Stimulated activated CD4-positive, alpha-beta T cell treated with anti-CD3 and anti-CD28 coated beads, Interleukin-12 subunit alpha, Interleukin-12 subunit beta, amount 100 ng/mL, for 48 hours (primary cell): ENCODE measurements at places on chromosomes 2 and 18.

DNA sequence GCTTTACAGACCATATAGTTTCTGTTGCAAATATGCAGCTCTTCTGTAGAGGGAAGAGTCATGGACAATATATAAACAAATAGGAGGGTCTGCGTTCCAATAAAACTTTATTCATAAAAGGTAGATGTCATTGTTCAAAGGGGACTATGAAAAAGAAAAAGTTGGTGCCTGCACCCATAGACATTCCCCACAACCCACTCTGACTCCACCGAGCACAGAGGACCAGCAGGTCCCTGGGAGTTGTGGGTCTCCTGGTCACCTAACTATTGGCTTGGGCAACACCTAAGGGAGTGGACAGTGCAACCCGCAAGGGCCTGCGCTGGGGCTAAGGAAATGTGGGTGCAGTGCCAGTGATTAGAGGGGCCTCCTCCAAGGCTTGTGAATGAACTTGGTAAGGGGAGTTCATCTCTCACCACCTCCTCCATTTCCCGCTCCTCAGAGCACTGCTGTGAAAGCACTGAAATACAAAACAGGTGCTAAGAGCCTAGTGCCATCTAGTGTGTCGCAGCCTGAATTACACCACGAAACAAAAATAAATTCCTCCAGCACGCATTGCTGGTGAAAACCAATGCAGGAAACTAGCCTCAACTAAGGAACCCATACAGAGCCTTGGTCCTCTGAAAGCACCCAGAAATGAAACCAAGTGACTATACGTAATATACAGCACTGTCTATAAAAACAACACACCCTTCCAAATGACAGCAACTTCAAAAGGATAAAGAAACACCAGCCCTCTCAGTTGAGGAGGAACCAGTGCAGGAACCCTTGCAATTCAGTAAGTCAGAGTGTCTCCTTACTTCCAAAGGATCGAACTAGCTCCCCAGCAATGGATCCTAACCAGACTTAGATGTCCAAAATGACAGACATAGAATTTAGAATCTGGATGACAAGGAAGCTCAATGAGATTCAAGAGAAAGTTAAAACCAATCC is 166.6 kb downstream of the RNF144A start:
- no peak for DNase-seq

- DNase-seq = no peak
Measured at GRCh38 chr18:78827141-78827540, 152.5 kb upstream of the SALL3 start.

GRCh38 chr2:232523402-232523681 is 2.6 kb upstream of the CHRND start:
- DNase-seq = no peak

- no peak for DNase-seq
Measured at GRCh38 chr2:66840321-66841002, 405.5 kb downstream of the MEIS1 start.

DNA sequence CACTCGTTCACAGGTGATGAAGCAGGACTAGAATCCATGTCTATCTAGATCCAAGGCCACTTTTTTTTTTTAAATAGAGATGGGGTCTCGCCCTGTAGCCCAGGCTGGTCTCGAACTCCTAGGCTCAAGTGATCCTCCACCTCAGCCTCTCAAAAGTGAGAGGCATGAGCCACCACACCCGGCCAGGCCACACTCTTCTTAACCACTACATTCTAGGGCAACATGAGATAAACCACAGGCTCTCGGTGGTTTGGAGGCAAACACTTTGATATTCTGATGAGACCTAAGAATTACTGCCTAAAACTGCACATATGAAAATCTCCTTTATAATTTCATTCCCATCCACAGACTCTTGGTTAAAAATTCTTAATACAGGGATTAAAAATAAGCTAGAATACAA is 51.8 kb downstream of the USP34 start:
- no peak for DNase-seq

GRCh38 chr2:235561450-235561849 is 67.6 kb downstream of the AGAP1 start:
- no peak for DNase-seq

DNA sequence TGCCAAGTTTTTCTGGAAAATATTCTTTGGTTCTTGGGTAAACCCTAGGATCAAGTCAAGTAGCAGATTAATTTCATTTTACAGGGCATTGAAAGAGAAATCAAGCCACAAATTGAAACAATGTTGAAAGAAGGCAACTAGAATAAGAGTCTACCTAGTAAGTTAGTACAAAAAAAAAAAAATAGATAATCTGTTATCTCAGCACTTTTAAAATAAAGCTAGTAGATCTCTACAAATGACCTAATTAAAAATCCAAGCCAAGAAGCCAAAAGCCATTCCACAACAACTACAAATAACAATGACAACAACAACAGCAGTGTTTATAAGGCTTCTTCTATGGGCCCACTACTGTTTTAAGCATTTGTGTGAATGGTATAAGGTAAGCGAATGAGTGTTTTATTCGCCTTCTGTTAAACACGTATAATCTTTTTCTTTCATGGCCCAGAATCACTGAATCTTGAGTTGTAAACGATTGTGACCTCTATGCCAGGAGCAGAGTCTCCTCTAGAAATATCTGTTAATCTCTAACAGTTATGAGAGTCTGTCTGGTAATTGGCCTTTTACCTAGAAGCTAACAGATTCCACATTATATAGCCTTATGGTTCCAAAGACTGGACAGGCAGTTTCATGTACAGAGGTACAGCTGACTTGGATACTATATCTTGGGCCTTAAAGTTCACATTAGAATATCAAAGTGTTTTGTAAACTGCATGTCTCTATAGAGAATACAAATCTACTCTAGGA is 28.6 kb upstream of the CUL3 start:
- DNase-seq = no peak

GRCh38 chr2:67526283-67526682 is 129.2 kb downstream of the ETAA1 start:
- no peak for DNase-seq

- no peak for DNase-seq
Measured at GRCh38 chr2:100185105-100185504, 42.7 kb upstream of the AFF3 start.

DNA sequence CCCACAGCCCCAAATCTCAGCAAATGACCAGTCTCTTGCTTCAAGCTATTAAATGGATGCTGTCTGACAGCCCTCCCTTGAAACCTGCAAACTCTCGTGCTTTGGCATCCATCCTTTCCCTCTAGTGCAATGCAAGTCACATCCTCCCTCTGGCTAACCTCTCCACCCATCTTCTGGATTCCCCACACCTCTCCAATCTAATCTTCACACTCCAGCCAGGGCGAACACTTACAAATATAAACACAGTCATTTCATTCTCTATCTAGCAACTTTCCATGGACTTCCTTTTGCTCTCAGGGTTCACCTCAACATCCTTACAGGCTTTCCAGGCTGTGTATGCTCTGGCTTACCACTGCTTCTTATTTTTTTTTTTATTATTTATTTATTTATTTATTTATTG is 10.1 kb upstream of the NARS1 start:
- no peak for DNase-seq

DNA sequence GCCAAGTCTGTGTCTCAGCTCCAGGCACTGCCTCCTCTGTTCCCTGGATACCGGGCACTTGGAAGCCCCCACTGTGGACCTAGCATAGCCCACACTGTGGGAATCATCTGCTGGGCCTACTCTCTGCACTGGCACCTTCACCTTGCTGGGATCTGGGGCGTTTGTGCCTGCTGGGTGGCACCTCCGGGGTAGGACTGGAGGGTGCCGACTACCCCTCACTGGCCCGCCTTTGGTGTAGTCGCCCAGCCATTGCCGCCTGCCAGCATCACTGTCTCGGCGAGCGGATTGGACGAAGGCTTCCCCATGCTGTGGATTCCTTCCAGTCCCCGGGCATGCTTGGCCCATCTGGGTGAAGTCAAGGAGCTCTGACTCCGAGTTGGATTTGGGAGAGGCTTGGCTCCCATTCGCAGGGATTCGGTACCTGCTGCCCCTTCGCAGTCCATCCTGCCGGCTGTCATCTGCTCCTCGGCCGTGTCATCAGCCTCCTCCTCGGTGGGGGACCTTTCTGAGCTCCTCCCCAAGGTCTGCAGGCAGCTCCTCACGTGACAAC is 180.6 kb upstream of the HDAC4 start:
- DNase-seq = no peak

DNA sequence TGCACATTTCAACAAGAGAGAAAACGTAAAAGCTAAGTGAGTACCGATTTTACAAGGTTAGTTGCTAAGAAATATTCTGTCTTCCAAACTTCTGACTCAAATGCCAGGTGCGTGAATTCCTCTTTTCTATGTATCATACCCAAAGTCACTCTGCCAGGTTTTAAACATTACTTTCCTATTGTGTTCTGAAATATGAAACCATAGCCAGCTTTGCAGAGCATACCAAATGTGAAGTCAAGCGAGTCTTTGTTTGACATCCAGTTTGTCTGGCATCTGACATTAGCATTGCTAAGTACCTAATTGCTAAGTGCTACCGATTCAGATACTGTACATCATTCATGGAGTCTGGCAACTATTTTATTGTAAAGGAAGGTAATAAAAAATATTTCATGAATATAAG is 321.9 kb upstream of the GALNT5 start:
- no peak for DNase-seq

DNA sequence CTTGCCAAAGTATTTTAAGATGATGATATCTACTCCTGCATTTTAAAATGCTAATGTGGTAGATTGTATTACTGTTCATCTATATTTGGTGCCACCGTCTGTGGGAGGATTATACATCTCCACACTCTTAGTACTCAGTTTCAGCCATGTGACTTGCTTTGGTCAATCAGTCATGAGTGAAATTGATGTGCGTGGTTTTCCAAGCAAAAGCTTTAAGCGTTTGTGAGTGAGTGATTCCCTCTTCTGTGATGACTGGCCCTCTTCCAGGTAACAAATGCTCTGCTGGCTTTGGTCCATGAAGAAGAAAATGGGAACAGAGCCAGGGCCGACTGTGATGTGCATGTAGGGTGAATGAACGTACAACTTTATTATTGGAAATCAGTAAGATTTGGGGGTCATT is 330.4 kb downstream of the LPIN1 start:
- DNase-seq = no peak

GRCh38 chr2:210899131-210899530 is 342.7 kb downstream of the CPS1 start:
- DNase-seq = no peak

- no peak for DNase-seq
Measured at GRCh38 chr2:226661789-226662545, 137.7 kb downstream of the IRS1 start.

DNA sequence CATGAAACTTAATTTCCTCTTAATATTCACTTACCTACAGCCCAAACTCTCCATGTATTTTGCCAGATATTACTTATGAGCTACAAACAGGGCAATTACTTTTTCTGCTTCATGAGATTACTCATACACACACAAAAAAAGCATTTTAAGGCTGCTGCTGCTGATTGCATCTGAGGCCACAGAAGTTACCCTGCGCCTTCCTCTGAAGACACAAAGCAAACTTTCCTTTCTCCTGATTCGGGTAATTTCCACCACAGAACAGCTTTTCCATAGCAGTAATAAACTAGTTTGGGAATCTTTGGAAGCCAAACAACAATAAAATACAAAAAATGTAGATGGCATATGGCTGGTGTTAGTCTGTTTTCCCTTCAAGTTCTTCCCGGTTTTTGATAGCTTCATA is 6.2 kb downstream of the TTC32 start:
- no peak for DNase-seq

GRCh38 chr2:121329786-121330185 is 44.8 kb upstream of the TFCP2L1 start:
- DNase-seq = no peak

DNA sequence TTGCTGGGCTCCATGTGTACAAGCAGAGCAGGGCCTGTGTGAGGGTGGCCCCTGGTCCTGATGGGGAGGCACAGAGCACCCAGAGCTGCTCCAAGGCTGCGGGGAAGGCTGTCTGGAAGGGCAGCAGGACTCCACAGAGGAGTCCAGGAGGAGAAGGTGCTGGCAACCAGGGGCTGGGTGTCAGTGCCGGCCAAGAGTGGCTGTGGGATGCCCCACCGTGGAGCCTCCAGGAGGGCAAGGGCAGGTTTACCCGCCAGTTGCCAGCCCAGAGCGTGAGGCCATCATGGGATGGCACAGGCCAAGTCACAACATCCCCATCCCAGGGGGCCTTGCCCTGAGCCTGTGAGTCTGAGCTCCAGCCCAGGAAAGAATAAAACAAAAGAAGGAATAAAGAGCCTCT is 241.8 kb downstream of the NAPG start:
- DNase-seq = no peak

DNA sequence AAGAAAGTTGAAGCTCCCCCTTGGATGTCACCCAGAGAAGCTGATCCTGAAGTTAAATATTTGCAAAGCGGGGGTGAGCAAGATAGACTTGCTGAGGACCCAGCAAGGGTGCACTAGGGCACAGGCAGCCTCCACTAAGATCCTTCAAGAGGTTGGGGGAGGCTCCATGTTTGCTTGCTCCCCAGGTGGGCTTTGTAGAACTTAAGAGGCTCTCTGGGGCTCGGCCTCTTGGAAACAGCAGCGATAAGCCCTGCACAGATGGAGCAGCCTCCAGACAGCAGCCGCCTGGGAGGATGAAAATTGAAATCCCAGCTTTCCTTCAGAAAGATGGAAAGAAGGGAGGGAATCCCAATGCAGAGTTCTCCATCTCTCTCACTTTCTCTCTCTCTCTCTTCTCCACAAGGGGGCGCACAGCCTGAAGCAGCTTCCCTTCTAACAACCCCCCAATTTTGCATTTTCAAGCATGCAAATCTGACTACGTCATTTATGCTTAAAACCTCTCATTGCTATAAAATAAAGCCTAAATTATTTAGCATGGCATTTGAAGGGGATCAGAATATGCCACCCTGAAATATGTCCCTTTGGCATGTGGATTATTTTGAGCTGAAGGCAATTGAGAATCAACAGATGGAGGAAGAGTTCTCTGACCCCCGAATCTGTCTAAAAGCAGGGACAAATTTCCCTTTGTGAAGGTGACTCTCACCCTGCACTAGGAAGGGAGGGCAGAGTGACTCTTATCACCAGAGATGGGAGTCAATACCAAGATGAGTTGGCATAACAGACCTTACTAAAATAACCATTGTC is 185.7 kb upstream of the KLHL29 start:
- DNase-seq = no peak

GRCh38 chr18:27964811-27965210 is 212.1 kb downstream of the CDH2 start:
- no peak for DNase-seq

- no peak for DNase-seq
Measured at GRCh38 chr18:48023334-48024008, 93.0 kb upstream of the SMAD2 start.

GRCh38 chr18:54815086-54815485 is 13.2 kb upstream of the RAB27B start:
- DNase-seq = no peak
